ENCODE measurements at places on chromosomes 1 and 21. TPM values are rescaled to one million over a fixed set of nuclear protein-coding genes. Genes with fewer than 3 reads are reported as not detected.

The LRRC53 gene
- total RNA-seq = not detected

The PTPRC gene
- not detected for total RNA-seq

The EPHX1 gene
- 13.8 TPM for total RNA-seq

The HTR1D gene
- total RNA-seq = not detected

The CMPK1 gene
- 39.2 TPM for total RNA-seq

The KRTAP21-2 gene
- not detected for total RNA-seq

The ARHGAP30 gene
- total RNA-seq = not detected

The CSMD2 gene
- total RNA-seq = under 0.01 TPM

The BSND gene
- not detected for total RNA-seq

The OR14K1 gene
- not detected for total RNA-seq

The OR2T5 gene
- total RNA-seq = not detected

The TNN gene
- not detected for total RNA-seq

The ZMYND12 gene
- 0.34 TPM for total RNA-seq

All from bronchus fibroblast of lung (primary cell).